Activated CD4-positive, alpha-beta memory T cell treated with anti-CD3 and anti-CD28 coated beads, Interleukin-2, amount 10 ng/mL, durations not matched to agents 7 days and 5 days (primary cell): ENCODE measurements at places on chromosomes 12 and 14. TPM values are rescaled to one million over a fixed set of nuclear protein-coding genes. Genes with fewer than 3 reads are reported as not detected.

DNA sequence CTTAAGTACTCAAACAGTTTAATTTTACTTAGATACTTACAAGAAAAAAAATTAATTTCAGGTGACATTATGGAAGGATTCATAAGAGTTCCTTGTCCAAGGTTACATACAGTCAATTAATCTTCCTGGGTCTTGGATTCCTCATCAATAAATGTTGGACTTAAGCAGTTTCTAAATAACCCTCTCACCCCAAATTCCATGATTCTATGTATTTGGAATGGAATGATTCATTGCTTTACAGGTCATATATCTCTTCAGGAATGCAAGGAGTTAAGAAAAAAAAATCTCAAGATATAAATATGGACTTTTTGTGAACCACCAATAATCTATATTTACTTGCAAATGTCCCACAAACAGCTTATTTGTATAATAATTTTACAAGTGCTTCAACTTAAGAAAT lies 84.2 kb upstream of the BMP4 start:
- H3K36me3 ChIP-seq, result no peaks in the 10 kb centered on the region
- DNase-seq, result no peak
- no peaks in the 10 kb centered on the region for H3K27me3 ChIP-seq
- no peaks in the 10 kb centered on the region for H3K4me1 ChIP-seq
- no peak overlapping the region for H3K27ac ChIP-seq

- H3K4me1 ChIP-seq, result no peaks in the 10 kb centered on the region
- no peak overlapping the region for H3K4me3 ChIP-seq
- DNase-seq, result no peak
Observed at GRCh38 chr12:4786795-4787194, 66.6 kb downstream of the GALNT8 start.

- peaks cover 18% of the 10 kb centered on the region for H3K27me3 ChIP-seq
- peaks cover 18% of the 10 kb centered on the region for H3K36me3 ChIP-seq
- peaks cover 33% of the 10 kb centered on the region for H3K4me1 ChIP-seq
- H3K4me3 ChIP-seq, result no peak within 1 kb of the TSS
Observed at GRCh38 chr12:57049890-57050289, at the start of gene MYO1A. MYO1A (minus strand) TSS chr12:57050129; CDS start chr12:57048323, 1,806 bp downstream.

TSHR gene
- 1.6 TPM for total RNA-seq

TSPAN8 gene
- not detected for total RNA-seq

GRCh38 chr14:88417594-88417993 lies 32.1 kb downstream of the SPATA7 start:
- H3K27me3 ChIP-seq, result no peaks in the 10 kb centered on the region
- H3K36me3 ChIP-seq, result peaks cover 9% of the 10 kb centered on the region
- H3K4me3 ChIP-seq, result no peak overlapping the region
- H3K4me1 ChIP-seq, result no peaks in the 10 kb centered on the region
- H3K27ac ChIP-seq, result no peak overlapping the region

CLEC6A gene
- not detected for total RNA-seq

GRCh38 chr12:80419644-80420043 lies 24.4 kb upstream of the PTPRQ start:
- H3K4me3 ChIP-seq, result no peak overlapping the region
- H3K27me3 ChIP-seq, result no peaks in the 10 kb centered on the region
- no peaks in the 10 kb centered on the region for H3K4me1 ChIP-seq
- DNase-seq, result no peak
- H3K36me3 ChIP-seq, result no peaks in the 10 kb centered on the region
- no peak overlapping the region for H3K27ac ChIP-seq

DNA sequence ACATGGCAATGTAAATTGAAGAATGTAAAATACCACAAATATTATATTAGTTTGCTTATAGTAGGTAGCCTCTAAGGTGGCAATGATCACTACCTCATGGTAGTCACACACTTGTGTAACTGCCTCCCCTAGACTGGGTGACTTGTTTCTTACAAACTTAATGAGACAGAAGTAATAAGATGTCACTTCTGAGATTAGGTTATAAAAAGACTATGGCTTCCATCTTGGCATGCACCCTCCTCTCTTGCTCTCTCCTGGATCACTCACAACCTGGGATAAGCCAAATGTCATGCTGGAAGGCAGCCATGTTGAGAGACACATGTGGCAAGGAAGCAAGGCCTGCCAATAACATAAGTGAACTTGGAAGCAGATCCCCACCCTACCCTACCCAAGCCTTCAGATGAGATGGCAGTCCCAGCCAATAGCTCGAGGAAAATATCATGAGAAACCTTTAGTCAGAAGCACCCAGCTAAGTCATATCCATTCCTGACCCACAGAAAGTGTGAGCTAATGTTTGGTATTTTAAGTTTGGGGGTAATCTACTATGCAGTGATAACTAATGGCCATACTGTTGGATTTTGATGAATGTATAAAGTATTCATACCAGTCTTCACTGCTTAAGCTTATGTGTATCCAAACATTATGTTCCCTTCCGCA lies 43.3 kb downstream of the PPP1R12A start:
- no peak overlapping the region for H3K4me3 ChIP-seq
- peaks cover 15% of the 10 kb centered on the region for H3K4me1 ChIP-seq
- H3K27me3 ChIP-seq, result no peaks in the 10 kb centered on the region
- DNase-seq, result no peak
- H3K36me3 ChIP-seq, result peaks cover 13% of the 10 kb centered on the region
- H3K27ac ChIP-seq, result no peak overlapping the region

DNA sequence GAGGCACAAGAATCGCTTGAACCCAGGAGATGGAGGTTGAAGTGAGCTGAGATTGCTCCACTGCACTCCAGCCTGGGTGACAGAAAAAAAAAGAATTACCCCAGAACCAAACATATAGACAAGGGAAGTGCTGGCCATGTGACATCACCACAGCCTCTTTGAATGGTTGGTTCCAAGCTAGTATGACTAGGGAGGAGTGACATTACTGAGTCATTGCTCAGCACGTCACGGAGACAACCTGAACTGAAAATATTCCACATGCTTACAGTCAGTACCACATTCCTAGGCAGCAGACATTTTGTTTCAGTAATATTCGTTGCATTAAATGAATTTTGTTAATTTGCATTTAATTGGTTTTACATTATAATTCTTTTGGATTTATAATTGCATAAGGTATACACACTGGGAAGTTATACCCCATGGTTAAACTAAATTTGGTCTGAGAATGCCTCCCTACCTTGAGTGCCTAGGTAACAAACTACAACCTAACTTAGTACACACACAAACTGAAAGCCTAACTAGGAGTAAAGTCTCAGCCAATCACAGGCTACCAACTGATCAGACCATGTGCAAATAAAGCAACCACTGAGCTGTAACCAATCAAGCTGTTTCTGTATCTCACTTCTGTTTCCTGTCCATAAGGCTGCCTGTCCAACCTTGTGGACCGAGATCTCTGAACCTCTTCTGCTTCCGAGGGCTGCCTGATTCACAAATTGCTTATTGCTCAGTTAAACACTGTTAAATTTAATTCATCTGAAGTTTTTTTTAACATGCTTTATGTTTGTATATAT lies 164.4 kb downstream of the CAND1 start:
- no peaks in the 10 kb centered on the region for H3K36me3 ChIP-seq
- DNase-seq, result no peak
- H3K27ac ChIP-seq, result no peak overlapping the region
- H3K4me3 ChIP-seq, result no peak overlapping the region
- no peaks in the 10 kb centered on the region for H3K27me3 ChIP-seq

- H3K4me1 ChIP-seq, result no peaks in the 10 kb centered on the region
- DNase-seq, result no peak
- no peaks in the 10 kb centered on the region for H3K36me3 ChIP-seq
- H3K27me3 ChIP-seq, result no peaks in the 10 kb centered on the region
Observed at GRCh38 chr14:42869681-42870080, 1263.0 kb downstream of the LRFN5 start.

DNA sequence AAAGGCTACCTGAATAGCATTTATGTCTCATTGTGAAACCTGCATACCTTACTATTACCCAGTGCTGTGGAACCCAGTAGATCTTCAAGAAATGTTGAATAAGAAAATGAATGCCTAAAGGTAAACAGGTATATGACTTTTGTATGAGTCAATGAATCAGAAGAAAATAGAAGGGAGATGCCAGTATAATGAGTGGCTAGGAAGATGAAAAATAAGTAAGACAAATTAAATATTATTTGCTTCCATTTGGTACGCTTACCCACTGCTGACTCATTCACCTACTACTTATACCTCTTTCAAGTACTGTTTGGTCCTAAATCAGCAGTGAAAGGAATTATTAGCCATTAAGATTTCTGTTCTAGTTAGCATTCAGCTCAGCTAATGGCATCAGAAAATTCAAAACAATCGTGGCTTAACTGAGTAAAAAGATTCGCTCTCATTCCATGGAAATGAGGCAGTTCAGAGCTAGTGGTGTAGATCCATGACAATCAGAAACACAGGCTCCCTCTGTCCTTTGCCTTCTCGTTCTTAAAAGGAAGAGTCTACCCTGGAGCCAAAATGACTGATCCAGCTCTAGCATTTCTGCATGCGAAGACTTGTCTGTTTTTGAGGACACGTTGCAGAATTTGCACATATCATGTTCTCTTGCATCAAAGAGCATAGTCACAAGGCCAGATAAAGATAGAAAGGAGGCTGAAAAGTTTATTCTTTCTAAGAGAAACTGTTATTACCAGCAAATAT lies 705.8 kb upstream of the USP15 start:
- no peaks in the 10 kb centered on the region for H3K4me1 ChIP-seq
- no peaks in the 10 kb centered on the region for H3K27me3 ChIP-seq
- no peak overlapping the region for H3K27ac ChIP-seq
- H3K4me3 ChIP-seq, result no peak overlapping the region

DNA sequence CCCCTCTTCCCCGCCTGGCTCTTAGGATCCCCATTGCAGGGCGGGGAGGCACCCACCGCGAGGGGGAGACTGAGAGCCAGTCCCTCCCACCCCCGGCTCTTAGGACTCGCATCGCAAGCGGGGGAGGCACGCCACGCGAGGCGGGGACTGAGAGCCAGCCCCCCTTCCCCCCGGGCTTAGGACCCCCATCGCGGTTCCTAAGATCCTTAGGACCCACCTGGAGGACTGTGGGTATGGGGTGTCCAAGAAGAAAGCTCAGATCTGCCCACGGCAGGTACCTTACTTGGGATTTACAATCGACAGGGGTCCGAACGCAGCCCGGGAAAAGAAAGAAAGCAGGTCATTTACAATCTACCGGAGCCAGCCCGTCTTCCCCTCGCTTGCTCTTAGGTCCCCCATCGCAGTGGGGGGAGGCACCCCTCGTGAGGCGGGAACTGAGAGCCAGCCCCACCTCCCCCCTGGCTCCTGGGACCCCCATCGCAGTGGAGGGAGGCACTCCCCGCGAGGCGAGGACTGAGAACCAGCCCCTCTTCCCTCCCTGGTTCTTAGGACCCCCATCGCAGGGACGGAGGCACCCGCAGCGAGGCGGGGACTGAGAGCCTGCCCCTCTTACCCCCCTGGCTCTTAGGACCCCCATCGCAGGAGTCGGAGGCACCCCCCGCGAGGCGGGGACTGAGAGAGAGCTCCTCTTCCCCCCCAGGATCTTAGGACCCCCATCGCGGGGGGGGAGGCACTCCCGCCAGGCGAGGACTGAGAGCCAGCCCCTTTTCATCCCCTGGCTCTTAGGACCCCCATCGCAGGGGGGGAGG lies 43.7 kb downstream of the DDX11 start:
- no peaks in the 10 kb centered on the region for H3K36me3 ChIP-seq
- peaks cover 11% of the 10 kb centered on the region for H3K4me1 ChIP-seq
- peak overlapping the region; percentile 53 for H3K4me3 ChIP-seq
- H3K27me3 ChIP-seq, result peaks cover 35% of the 10 kb centered on the region
- peak; percentile 50 for DNase-seq
- H3K27ac ChIP-seq, result no peak overlapping the region

GRCh38 chr14:90883782-90884181 lies 67.6 kb upstream of the TTC7B start:
- H3K4me3 ChIP-seq, result no peak overlapping the region
- no peaks in the 10 kb centered on the region for H3K27me3 ChIP-seq
- no peaks in the 10 kb centered on the region for H3K4me1 ChIP-seq

- DNase-seq, result no peak
- no peak overlapping the region for H3K27ac ChIP-seq
- no peaks in the 10 kb centered on the region for H3K27me3 ChIP-seq
- H3K4me3 ChIP-seq, result no peak overlapping the region
Observed at GRCh38 chr12:104544836-104545235, 88.1 kb downstream of the CHST11 start.

GRCh38 chr14:77141214-77142004 lies at the start of gene ZDHHC22:
ZDHHC22 (minus strand) TSS chr14:77141791; CDS start chr14:77139738, 2,053 bp downstream.
- DNase-seq, result no peak
- peaks cover 75% of the 10 kb centered on the region for H3K27me3 ChIP-seq
- H3K4me1 ChIP-seq, result peaks cover 11% of the 10 kb centered on the region
- no peaks in the 10 kb centered on the region for H3K36me3 ChIP-seq
- H3K4me3 ChIP-seq, result no peak within 1 kb of the TSS

DNA sequence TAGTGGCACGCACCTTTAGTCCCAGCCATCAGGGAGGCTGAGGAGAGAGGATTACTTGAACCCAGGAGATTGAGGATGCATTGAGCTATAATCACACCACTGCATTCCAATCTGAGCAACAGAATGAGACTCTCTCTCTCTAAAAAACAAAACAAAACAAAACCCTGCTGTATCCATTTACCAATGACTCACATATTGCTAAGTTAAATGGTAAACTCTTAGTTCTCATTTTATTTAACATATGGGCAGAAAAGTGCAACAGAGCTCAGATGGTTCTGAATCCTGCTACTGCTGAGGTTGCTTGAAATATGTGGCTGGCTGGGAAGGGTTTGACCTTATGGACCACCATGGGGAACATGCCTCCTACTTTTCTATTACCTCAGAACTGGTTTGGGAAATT lies 33.7 kb upstream of the CCNT1 start:
- no peak for DNase-seq
- H3K27ac ChIP-seq, result no peak overlapping the region
- H3K4me3 ChIP-seq, result no peak overlapping the region

DNA sequence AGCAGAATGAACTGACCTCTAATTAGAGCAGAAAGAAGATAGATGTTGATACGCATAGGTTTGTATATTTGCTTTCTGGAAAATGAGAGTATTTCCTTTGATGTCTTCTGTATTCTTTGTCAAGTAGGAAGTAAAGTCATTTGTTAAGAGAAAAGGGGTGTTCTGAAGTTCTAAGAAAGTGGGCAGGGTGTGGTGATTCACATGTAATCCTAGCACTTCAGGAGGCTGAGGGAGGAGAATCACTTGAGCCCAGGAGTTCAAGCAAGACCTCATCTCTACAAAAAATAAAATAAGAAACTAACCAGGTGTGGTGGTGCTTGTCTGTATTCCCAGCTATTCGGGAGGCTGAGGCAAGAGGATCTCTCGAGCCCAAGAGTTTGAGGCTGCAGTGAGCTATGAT lies 2.8 kb downstream of the RHNO1 start:
- no peaks in the 10 kb centered on the region for H3K27me3 ChIP-seq
- H3K36me3 ChIP-seq, result peaks cover 45% of the 10 kb centered on the region
- H3K4me3 ChIP-seq, result peak overlapping the region; percentile 83

DNA sequence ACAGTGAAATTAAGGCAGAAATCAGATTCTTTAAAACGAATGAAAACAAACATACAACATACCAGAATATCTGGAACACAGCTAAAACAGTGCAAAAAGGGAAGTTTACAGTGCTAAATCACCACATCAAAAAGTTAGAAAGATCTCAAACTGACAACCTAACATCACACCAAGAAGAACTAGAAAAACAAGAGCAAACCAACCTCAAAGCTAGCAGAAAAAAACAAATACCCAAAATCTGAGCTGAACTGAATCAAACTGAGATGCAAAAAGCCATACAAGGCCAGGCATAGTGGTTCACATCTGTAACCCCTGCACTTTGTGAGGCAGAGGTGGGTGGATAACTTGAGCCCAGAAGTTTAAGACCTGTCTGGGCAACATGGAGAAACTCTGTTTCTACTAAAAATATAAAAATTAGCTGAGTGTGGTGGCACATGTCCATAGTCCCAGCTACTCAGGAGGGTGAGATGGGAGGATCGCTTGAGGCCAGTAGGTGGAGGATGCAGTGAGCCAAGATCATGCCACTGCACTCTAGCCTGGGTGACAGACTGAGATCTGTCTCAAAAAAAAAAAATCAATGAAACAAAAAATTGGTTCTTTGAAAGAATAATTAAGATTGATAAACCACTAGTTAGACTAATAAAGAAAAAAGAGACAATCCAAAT lies 33.2 kb upstream of the LDHB start:
- no peak overlapping the region for H3K27ac ChIP-seq
- no peaks in the 10 kb centered on the region for H3K27me3 ChIP-seq
- H3K36me3 ChIP-seq, result no peaks in the 10 kb centered on the region
- no peak overlapping the region for H3K4me3 ChIP-seq
